GDM1 (cell line): ENCODE measurements at places on chromosomes 4 and X.

GRCh38 chrX:119669424-119670037 lies 23.4 kb downstream of the SEPTIN6 start:
- no peak for DNase-seq

DNA sequence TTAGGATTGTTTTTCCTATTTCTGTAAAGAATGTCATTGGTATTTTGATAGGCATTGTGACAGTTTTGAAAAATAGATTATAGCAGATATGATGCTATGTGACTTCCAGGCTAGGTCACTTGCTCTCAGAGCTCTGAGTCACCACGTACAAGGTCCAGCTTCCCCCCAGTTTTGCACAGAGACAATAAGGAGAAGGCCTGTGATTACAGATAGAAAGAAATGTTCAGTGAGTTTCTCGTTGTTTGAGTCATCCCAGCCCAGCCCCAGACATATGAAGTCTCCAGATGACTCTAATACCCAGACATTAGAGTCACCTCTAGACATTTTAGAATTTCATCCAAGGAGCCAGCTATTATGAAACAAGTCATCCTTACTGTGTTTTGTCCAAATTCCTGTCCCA lies 57.2 kb downstream of the MFAP3L start:
- no peak for DNase-seq

- DNase-seq = no peak
Measured at GRCh38 chr4:22130741-22131140, 182.2 kb upstream of the KCNIP4 start.

DNA sequence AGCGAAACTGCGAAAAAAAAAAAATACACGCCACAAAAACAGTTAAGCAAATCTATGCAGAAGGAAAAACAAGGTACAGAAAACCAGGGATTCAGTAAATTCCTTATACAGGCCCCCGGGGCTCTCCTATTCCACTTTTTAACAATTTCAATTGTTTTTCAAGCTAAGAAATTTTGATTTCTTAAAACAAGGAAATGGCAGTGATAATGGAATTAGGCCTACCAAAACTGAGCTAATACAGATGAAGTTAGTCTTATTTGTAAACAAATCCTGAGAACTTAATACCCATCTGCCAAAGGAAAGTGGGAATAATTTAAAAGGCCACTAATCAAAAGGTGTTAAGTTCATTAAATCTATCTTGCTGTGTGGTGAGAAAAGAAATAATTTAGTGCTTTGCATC lies 269.3 kb downstream of the CHIC1 start:
- no peak for DNase-seq

- DNase-seq = no peak
Measured at GRCh38 chr4:122163301-122163700, 11.2 kb downstream of the BLTP1 start.

DNA sequence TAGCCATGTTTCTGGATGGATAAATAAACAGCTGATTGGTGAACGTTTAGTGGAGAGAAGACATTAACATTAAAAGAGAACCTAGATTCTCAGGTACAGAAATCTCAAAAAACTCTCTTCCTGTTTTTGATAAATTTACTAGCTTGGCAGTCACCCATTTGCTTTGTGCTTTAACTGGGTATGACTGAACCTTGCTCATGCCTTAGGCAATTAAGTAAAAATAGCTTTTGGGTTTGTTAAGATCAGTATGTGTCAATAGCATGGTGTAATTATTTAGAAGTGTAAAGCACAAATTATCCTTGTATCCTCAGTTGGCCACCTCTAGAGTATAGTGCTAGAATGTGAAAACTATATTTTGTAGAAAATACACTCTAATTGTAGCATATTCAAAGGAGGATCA lies 200.0 kb downstream of the CFAP299 start:
- no peak for DNase-seq

- DNase-seq = no peak
Measured at GRCh38 chrX:136250191-136251040, 784 bp downstream of the MAP7D3 start.

GRCh38 chr4:150578745-150579501 lies 3.0 kb upstream of the MAB21L2 start:
- DNase-seq = no peak

GRCh38 chrX:40474205-40474626 lies 106.6 kb upstream of the ATP6AP2 start:
- no peak for DNase-seq

GRCh38 chr4:162770761-162771490 lies 395.8 kb downstream of the NAF1 start:
- DNase-seq = no peak

GRCh38 chrX:120857240-120857639 lies 18.4 kb downstream of the CT47B1 start:
- no peak for DNase-seq

GRCh38 chrX:20521222-20521621 lies 254.5 kb upstream of the RPS6KA3 start:
- DNase-seq = no peak

GRCh38 chrX:66676413-66676812 lies 37.5 kb upstream of the EDA2R start:
- DNase-seq = no peak

DNA sequence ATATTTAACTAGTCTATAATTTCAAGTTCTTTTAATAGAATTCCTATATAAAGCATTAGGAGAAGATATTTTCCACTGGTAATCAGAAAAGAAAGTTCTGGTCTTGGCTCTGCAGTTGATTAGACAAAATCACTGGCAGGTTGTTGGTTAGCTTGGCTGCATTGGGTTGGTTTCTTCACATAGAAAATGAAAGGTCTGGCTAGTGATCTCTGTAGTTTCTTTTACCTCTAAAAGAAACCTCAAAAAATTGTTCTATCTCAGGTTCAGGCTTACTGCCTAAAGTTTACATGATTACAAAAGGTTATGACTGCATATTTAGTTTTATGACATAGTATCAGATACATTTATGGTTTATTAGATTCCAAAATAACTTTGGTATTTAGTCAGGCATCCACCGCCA lies 95.8 kb upstream of the NAP1L5 start:
- DNase-seq = no peak

DNA sequence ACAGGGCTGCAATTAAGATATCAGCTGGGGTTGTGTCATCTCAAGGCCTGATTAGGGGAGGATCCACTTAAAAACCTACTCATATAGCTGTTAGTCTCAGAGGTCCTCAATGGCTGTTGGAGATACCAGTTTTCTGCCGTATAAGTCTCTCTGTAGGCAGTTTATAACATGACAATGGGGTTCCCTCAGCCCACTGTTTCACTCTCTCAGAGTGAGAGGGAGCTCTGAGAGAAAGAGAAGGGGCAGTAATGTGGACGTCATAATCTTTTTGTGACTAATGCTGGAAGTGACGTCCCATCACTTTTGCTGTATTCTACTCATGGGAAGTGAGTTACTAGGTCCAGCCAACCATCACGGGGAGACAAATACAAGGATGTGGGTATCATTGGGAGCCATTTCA lies 70.3 kb downstream of the STIM2 start:
- no peak for DNase-seq

DNA sequence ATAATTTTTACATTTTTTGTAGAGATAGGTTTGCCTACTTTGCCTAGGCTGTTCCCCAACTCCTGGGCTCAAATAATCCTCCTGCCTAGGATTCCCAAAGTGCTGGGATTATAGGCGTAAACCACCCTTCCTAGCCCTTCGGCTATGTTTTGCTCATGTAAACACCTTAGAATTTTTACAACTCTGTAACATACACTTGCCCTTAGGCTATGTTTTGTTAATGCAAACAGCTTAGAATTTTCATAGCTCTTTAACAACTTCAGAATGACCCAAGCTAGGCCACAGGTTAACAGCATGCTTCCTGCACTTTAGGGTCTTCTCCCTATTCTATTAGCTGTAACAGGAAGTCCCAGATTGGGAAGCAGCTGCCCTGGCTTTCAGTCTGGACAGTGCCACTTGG lies 24.2 kb downstream of the KLHL15 start:
- no peak for DNase-seq

DNA sequence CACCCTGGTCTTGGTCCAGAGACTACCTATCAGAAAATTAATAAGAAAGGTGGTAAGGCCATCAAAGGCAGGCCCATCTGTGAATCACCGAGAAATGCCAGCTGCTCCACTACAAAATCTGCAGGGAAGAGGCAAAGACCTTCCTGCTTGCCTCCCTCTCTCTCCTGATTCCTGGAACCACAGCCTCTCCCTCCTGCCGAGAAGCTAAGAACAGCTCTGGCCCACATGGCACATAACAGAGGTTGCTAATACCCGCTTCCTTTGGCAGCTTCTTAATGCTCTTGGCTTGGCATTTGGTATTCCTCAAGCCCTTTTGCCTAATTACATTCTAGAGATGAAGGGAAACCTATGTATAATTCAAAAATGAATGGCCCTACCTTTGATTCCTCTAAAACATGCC lies 32.9 kb downstream of the RAI2 start:
- no peak for DNase-seq

DNA sequence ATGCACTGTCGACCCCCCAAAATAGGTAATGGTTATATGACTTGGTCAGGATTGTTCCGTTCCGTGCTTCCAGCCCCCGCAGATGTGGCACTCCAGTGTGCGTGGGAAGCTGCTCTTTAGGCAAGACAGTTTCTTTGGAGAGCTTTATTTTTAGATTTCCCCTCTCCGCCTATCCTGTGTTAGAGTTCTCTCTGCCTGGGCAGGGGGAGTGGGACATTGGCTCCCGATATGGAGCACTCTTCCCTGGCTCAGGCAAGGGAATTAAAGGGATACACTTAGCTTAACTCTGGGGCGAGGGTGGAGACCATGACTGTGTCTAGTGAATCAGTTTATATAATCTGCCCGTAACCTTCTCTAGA lies 36.0 kb downstream of the DLG3 start:
- no peak for DNase-seq

GRCh38 chr4:38529189-38530115 lies 134.5 kb upstream of the KLF3 start:
- DNase-seq = peak; percentile 83

- DNase-seq = no peak
Measured at GRCh38 chrX:66914080-66914479, 275.2 kb upstream of the EDA2R start.

GRCh38 chrX:40012039-40012867 lies 85.5 kb downstream of the BCOR start:
- DNase-seq = no peak

DNA sequence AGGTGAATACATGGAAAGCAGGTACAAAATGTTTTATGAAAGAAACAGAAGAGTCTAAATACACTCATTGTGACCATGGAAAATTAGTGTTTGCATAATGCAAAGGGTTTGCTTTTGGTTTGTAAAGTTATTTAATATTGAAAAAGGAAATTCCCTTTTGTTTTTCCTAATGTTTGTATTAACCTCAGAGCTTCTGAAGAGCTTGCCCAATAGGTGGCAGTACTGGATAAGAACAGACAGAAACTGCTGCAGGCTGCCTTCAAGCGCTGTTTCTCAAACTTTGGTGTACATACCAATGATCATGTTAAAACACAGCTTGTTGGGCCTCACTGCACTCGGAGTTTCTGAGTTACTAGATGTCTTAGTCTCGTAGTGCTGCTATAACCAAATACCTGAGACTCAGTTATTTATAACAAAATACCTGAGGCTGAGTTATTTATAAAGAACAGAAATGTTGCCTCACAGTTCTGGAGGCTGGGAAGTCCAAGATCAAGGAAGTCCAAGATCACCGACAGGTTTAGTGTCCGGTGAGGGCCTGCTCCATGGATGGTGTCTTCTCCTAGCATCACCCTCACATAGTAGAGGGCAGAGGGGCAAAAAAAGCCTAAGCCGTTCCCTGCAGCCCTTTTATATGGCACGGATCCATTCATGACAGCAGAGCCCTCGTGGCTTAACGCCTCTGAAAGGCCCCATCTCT lies 54.2 kb downstream of the SUPT20HL2 start:
- DNase-seq = peak; percentile 50

DNA sequence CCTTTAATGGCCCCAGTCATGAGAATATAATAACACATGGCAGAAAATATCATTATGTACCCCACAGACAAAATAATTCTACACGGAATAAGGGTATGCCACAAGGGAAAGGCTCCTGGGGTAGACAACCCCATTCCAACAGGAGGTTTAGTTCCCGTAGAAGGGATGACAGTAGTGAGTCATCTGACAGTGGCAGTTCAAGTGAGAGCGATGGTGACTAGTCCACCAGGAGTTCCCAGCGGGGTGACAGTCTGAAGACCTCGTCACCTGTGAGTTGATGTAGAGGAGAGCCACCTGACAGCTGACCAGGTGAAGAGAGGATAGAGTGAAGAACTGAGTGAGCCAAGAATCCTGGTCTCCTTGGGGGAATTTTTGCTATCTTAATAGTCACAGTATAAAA lies 13.5 kb downstream of the MEPE start:
- DNase-seq = no peak

DNA sequence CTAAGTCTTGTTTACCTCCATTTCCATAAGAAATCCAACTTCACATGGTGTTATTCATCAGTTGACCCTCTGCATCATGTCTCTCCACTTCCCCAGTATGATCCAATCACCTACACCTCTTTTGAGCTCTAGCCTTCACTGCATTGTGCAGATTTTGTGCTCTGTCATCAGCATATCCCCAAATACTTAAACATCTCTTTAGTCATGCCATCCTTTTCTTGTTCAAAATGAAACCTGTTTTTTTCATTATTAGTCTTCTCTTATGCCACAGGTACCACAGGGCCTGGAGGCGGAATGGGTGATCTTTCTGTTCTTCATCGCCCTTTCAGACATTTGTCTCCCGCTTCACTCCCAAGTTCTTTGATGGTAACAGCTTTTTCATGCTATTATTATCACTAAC lies 382.7 kb upstream of the GALNTL6 start:
- DNase-seq = no peak

GRCh38 chr4:40276546-40276945 lies 58.6 kb upstream of the CHRNA9 start:
- no peak for DNase-seq

- DNase-seq = no peak
Measured at GRCh38 chr4:144787365-144788258, 141.7 kb downstream of the HHIP start.

- DNase-seq = peak; percentile 69
Measured at GRCh38 chr4:15765391-15765790, 12.7 kb upstream of the CD38 start.

DNA sequence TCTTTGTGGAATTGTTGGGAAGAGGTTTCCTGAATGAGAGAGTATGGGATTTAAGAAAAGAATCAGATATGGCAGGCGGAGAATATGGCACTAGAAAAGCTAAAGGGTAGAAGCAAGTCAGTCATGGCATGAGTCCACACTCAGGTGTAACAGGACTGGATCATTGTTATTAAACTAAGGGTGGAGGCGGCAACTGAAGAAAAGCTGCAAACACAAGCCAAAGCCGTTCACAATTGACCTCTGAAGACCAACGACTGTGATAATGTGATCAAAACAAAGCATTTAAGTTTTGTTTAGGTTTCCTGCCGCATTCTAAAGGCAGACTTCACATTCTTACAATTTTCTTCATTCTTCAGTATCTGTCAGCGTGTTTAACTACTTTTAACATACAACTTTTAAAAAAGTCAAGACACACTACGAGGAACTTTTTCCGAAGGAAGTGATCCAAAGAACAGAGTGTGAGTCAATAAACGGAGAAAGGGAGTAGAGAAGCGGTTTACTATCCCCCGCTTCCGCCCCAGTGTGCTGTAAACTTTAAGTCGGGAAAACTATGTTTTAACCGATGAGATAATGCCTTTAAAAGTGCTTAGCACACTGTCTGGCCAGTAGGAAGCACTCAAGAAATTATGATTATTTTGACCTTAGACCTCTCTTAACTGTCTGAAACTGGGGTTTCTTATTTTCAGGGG lies 909 bp upstream of the SLAIN2 start:
- no peak for DNase-seq

GRCh38 chr4:168832763-168833575 lies 177.1 kb downstream of the CBR4 start:
- DNase-seq = no peak
